ENCODE measurements at places on chromosomes 5 and 9.

DNA sequence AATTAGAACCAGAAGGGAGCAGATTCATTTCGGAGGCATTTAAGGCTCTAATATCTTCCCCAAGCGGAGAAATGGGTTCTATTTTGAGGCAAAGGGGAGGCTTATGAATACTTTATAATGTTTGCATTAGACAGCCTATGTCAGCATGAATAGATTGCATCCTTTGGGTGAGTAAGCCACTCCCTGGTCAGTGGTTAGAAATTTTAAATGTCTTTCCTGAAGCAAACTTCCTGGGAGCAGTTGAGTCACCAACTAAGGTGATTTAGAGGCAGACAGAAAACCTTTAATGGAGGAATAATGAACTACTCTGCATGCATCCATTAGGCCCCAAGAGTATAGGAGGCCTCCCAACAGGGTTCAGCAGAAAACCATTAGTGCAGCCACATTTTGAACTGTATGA, 204.9 kb downstream of the ELAVL2 start:
- DNase-seq, result no peak

- no peak for DNase-seq
Observed at GRCh38 chr5:133325864-133326263, 274.1 kb downstream of the HSPA4 start.

GRCh38 chr9:81373294-81373693, 316.1 kb downstream of the TLE1 start:
- DNase-seq, result no peak

DNA sequence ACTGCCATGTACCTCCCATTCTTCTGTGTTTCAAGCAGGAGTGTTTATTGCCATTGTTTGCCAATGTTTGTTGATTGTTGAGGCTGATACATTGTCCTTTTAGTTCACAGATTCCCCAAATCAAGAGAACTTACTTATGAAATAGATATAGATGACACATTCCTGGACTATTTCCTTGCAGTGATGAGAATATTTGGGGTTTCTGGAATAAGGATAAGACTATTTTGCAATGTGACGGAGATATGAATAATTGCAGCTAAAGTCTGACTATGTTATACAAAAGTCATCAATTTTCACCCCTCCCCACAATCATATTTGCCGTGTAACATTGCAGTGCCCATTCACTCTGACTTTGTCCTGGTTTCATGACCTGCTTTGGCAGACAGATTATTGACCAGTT, 460.8 kb downstream of the CDH10 start:
- DNase-seq, result no peak

GRCh38 chr5:179516221-179516620, 34.1 kb upstream of the RUFY1 start:
- no peak for DNase-seq

- no peak for DNase-seq
Observed at GRCh38 chr5:36138900-36139683, 12.6 kb downstream of the LMBRD2 start.

GRCh38 chr5:68088302-68088701, 127.3 kb upstream of the PIK3R1 start:
- no peak for DNase-seq

DNA sequence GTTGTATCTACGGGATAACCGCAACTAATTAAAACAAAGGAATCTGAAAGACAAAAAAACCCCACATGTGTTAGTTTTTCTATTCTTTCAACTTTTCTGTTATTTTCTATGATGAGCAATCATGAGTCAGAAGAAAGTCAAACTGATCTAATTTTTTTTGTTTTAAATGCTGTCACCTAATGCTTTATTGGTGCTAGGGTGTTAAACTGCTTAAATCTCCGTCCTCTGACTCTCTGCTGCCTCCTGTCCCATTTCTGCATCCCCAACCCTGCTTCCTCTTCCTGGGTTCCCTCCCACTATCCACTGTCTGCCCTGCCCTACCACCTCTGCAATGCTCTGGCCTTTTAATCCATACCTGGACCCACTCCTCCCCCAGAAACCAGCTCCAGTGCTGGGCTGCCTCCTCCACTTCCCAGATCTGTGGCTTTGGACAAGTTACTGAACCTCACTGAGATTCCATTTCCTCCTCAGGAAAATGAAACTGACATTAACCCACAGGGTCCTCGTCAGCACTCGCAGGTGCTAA, 15.7 kb downstream of the PTPN3 start:
- no peak for DNase-seq

GRCh38 chr9:92607088-92607487, 62.8 kb downstream of the IPPK start:
- DNase-seq, result no peak

DNA sequence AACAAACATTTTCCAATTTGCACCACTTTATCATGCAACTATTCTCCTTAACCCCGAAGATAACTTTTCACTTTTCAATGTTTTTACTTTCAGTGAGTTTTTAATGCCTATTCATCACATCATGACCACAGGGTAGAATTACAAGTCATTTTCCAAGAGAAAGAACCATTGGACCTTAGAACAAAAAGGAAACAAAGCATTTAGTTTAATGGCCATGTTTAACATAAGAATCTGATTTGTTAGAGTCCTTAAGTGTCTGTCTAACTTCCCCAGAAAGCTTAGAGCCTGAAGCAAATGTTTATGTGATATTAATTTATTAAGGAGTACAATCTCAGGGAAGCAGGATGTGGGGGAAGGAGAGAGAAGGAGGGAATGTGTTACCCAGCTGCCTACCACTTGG, 325.8 kb upstream of the RIOK2 start:
- no peak for DNase-seq

DNA sequence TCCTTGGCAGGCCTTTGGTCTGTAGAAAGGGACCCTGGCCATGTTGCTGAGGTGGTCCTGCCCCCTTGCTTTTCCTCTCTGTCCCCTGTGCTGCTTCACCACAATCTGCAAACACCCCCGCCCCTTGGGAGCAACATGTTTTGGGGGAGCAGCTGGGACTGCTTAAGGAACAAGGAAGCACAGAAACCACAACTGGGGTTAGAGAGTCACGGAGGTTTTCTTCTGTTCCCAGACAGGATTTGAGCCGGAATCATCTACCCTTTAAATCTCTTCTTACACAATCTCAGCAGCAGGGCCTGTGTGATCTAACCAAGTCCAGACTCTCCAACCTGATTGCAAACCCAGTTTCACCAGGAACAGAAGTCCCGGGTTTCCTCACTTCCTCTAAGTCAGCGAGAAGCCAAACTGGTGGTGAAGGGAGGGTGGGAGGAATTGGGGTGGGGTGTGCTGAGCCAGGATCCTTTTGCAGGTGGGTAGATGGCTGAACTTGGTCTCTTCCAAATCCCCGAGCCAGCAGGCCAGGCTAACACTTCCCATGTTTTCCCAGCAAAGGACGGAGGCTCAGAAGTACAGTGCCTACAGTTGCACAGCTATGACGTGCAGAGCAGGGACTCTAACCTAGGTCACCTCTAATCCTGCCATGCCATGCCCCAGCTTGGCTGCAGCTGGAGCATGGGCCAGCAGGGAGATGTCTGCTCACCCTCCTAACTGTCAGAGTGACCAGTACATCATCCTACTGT, 25.0 kb downstream of the SH3PXD2B start:
- DNase-seq, result no peak

DNA sequence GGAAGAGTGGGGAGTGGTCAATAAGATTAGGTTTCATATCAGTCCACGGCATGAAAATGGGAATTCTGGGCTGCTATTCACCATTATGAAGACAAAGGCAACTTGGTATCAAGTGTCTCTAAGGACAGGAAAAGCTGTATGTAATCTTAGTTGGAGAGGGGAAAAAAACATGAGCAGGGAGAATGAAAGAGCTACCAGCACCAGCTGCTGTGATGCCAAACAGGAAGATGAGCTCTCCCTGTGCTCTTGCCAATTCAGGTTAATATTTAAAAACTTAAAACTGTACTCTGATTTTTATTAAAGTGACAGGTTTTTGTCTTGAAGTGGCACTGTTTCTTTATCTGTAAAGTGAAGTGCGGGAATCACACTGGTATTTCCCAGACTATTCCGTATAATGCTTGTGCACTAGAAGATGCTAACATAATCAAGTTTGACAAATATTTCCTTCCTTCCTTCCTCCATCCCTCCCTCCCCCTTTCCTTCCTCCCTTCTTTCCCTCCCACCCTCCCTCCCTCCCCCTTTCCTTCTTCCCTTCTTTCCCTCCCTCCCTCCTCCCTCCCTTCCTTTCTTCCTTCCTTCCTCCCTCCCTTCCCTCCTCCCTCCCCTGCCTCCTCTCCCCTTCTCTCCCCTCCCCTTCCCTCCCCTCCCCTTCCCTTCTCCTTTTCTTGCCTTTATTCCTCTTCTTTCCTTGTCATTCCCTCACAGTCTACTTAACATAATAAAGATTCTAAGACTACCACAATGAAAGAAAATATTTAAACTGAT, 1383.0 kb upstream of the C9orf72 start:
- no peak for DNase-seq

Data from iPS DF 19.7 (cell line).